Hypothalamus (tissue), 51 donors: ENCODE measurements at places on chromosomes 5 and 9.

GRCh38 chr5:171681677-171682076, 103.9 kb upstream of the SMIM23 start:
- no peak for DNase-seq

GRCh38 chr9:120436983-120437475, 142.9 kb downstream of the CDK5RAP2 start:
- DNase-seq, result no peak

GRCh38 chr5:116271446-116272025, 186.7 kb downstream of the COMMD10 start:
- no peak for DNase-seq

- no peak for DNase-seq
Measured at GRCh38 chr5:128491291-128491690, 46.8 kb downstream of the FBN2 start.

DNA sequence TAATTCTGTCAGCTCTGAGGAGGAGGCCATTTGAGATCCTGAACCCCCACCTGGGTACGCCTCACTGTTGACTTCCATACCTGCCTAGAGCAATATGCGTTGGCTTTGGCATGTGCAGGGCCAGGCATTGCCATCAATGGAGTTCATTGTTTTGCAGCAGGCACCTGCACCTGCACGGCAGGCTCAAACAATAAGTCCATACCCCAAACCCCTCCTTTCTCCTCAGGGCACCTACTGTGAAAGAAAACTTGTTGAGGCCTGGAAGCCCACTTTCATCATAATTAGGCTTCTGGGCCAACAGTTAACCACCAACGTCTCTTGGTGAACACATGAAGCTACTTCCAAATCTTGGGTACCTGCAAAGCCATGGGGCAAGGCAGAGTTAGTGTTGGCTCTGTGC, 238.7 kb downstream of the NFIB start:
- no peak for DNase-seq

DNA sequence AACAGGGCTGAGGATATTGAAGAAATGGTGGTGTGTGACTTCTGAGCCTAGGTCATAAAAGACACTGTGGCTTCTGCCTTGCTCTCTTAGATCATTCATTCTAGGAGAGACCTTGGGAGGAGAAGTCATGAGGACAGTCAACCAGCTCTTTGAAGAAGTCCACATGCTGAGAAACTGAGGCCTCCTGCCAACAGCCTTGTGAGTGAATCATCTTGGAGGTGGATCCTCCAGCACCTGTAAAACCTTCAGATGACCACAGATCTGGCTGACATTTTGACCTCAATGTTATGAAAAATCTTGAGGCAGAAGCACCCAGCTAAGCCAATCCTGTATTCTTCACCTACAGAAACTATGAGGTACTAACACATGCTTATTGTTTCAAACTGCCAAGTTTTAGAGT, 165.9 kb downstream of the CARTPT start:
- no peak for DNase-seq

DNA sequence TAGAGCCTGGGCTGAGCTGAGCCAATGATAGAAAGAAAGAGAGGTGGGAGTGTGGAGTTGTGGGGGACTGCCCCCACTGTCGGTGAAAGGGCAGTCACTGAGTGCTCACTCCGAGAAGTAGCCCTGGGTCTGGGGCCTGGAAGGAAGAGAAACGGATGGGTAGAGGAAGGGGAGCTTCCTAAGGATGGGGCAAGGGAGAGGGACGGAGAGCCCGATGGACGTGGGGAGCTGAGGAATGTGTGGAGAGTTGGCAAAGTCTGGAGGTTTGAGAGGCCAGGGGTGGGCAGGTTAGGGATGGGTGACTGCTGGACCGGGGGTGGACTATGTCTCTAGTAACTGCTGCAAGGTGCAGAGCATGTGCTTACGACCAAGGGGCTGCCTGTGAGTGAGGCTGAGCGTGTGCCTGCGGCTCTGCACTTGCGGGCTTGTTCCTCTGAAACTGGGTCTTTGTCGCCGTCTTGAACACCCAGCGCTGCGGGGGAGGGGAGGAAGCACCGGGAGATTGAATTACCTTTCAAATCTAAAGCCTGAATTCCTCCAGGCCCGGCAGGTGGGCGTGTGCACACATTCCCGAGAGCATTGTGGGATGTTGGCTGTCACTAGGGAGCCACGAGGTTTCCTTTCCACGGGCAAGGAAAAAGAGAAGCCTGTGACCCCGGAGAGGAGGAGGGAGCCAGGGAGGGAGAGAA, 76.4 kb upstream of the ARAP3 start:
- DNase-seq, result no peak

DNA sequence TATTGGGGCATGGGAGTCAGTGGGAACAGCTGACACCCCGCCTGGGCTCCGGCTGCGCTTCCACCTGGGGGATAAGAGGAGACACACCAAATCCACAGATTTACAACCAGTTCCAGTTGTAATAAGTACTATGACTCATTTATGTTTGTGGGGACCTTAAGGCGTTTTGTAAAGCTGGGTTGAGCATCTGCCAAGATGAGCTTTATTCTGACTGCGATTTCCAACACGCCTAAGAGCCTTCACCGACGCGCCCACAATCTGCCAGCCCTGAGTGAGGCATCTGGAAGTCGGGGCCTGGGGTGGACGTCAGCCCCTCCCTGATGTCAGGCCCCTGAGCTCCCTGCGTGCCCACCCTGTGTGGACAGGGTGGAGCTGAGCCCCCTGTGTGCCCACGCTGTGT, 14.3 kb upstream of the LHX3 start:
- no peak for DNase-seq

DNA sequence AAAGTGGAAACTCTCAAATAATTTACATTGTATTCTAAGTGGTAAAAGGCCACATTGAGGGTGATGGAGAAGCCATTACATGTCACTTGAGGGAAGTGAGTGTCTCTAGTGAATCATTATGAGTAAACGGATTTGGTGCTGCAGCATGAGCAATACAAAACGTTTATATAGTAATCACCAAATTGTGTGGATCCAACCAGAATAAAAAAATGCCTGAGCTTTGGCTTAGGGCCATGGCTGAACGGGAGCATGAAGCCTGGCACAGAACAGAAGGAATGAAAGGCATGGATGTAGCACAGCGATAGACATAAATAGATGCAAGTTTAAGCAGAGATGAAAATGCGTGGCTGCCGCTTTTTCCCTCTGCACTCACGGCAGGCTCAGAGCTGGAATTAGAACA, 58.3 kb downstream of the PTTG1 start:
- DNase-seq, result no peak

DNA sequence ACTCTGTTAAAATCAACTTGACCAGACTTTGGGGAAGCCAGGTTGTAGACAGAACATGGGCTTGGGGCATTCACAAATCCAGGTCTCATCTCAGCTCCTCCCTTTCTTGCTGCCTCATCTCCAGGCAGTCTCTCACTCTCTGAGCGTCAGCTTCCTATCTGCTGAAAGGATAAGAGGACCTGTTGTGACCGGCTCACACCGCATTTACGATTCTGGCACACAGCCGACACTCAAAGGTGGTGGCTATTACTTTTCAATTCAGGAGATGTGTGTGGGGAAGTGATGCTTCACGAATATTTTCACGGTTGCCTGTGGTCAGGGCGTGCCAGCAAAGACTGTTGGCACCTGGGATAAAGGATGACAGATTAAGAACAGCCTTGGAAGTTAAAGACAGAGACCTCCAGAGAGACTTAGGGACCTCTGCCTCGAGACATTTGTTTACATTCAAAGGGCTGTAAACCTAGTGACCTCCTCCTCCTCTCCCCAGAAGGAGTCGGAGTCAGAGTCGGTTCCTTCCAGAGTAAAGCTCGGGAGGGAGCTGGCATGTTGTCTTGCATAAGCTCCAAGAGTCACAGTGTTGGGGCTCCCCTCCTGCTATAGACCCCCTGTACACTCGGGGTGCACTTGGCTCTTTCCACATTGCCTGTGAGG, 83.2 kb downstream of the AK8 start:
- no peak for DNase-seq

- no peak for DNase-seq
Measured at GRCh38 chr5:174311121-174311520, 265.6 kb downstream of the NSG2 start.

DNA sequence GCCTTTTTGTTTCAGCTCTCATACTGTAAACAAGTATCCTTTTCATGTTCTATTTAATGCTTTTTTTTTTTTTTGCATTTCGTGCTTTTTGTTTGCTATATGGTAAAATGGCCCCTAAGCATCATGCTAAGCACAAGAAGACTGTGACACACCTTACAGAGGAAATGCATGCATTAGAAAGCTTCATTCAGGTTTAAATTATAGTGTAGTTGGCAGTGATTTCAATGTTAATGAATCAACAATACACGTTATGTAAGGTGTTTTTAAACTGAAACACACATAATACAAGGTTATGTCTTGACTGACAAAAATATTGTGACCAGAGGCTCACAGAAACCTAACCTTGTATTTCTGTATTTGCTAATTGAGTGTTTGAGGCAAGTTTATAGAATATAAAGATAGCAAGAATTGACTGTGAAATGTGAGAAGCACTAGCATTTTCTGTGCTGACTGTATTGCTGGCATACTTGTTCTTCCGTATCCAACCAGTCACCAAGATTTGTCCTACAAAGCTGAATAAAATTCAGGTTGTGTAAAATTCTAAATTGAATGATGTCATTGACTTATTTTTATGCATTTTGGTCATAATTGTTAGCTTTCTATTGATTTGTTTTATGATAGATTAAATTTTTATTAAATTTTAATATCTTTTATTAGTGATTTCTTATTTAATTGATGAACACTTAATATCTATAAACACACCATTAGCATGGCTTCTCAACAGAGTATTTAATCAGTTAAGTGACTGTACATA, 4.1 kb downstream of the CFAP95 start:
- DNase-seq, result no peak

DNA sequence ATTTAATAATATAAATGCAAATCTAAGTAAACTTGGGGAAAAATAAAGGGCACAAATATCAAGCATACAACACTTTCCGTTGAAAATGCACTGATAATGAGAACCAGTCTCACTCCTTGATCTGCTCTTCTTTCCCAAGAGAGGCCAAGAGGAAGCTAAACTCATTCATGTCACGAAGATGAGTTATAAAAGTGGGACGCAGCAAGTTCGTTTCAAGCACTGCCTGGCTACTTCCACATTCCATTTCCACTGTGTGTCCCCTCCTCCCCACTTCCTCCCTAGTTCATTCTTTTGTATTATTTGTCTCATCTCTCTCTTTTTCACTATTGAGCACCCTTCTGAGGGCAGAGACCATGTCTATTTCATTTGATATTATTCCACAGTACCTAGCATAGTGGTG, 158.1 kb downstream of the SLC24A2 start:
- DNase-seq, result no peak

- DNase-seq, result no peak
Measured at GRCh38 chr5:178113841-178114324, 551 bp downstream of the N4BP3 start.

DNA sequence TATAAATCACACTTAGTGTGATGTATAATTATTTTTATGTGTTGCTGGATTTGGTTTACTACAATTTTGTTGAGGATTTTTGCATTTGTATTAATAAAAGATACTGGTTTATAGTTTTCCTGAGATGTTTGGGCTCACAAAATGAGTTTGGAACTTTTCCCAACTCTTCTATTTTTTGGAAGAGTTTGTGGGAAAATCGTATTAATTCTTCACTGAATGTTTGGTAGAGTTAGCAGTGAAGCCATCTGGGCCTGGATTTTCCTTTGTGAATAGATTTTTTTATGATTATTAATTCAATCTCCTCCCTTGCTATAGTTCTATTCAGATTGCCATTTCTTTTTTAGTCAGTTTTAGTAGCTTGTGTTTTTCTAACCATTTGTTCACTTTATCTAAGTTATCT, 201.7 kb upstream of the NFIL3 start:
- DNase-seq, result no peak

DNA sequence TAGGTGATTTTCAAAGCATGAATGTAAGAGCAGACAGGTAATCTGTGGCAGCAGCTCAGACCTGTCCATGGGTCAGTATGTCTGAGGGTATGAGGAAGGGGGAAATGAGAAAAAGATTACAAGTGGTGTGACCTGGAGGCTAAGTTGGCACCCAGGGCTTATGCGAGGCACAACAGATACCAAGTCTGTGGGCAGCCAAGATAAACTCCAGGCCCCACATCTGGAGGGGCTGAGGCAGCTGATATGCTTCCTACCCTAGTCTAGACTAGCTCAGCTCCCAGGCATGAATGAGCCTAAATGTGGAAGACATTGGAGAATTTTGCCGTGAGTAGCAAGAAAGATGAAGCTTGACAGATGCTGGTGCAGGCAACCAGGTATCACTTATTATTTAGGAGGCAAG, 151.7 kb downstream of the PIK3R1 start:
- DNase-seq, result no peak

DNA sequence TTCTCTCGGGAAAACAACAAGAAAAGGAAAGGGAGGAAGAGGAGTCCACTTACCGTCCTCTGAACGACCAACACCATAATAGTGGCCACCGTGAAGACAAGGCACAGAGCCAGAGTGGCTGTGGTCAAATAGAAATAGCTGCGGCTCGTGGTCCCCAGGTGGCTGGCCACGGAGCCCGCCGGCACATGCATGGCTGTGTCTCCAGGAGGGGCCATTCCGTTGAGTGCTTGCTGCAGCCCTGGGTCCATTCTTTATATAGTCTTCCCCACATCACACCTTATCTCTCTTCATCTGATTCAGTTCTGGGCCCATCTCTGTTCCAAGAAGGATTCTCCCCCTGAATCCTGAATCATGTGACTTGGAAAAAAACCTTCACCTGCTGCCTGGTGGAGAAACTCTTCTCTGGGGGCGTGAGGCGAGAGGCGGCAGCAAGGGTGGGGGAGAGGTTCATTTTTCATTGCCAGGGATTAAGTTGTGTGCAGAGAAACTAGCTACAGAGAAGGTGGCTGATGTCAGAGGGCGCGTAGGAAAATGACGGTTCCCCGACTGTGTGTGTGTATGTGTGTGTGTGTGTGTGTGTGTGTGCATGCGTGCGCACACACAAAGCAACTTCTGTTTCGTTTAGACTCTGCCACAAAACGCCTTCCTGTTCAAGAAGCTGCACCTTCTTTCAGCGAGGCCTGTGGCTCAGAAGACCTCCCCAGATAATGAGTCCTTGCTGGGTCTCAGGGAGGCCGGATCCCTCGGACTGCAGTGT, at the start of gene TNFSF8:
TNFSF8 (minus strand) TSS at position 536 of the 757 bp plus-strand sequence; CDS start at position 248, 288 bp downstream.
- DNase-seq, result no peak

DNA sequence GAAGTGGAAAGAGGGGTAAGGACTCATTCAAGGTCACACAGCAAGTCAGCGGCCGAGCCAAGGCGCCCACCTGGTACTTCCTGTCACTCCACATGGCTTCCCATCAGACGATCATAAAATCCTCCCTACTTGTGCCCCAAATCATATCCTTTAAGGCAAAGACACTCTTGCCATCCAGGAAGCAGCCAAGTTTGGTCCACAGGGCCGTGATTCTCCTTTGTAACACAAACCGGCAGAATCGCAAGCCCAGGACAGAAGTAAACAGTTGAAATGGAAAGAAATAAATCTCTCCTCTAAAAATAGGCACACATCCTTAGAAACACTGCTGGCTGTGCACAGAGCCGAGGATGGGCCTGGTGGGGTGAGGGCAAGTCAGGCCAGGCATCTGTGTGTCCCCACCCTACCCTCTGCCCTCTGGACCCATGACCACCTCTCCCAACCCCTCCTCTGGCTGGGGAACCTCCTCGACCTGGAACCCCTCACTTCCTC, 30.5 kb downstream of the TMOD1 start:
- DNase-seq, result no peak
